ENCODE measurements at places on chromosomes 16 and 17.

GRCh38 chr17:61380836-61381525 lies 18.7 kb upstream of the TBX2 start:
- no peak for DNase-seq

DNA sequence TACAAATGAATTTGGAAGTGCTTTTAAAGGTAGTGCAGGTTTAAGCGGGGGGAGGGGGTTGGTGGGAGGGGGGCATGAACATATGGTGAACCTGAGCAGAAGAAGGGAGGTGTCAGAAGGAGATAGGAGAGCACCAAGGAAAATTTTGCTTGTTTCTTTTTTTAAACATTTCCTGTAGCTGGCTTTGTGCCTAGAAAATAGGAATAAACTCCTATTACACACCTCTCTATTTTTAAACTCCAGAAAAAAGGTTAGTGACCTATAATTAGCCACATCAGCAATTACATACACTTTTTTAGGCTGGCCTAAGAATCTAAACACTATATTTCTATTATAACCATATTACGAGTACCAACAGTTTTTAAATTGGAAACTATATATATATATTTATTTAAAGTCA lies 159.1 kb downstream of the SKAP1 start:
- DNase-seq = no peak

DNA sequence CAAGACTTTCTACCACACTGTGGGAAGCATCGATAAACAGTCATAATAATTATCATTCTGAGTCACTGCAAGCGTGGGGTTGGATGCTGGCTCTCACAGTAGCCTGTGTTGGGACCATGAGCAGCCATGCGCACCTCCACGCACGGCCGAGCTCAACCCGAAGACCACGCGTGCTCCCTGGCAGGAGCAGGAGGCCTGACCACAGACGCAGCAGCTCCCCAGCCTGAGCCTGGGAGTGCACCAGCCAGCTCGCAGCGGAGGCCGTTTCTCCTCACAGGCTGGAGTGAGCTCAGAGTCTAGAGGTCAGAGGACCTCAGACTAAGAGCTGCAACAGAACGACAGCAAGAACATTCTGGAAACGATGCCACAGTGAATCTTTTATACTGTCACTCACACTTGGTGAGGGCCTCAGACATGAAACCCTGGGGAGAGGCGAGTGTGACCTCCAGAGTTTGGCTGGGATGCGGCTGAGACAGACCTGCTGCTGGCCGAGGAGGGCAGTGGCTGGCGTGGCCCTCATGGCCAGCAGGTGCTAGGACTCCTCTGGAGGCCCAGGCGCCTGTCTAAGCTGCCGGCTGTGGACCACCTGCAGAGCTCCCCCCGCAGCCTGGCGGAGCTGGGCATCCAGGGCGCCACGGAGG lies 6.0 kb downstream of the NDUFAF8 start:
- no peak for DNase-seq

DNA sequence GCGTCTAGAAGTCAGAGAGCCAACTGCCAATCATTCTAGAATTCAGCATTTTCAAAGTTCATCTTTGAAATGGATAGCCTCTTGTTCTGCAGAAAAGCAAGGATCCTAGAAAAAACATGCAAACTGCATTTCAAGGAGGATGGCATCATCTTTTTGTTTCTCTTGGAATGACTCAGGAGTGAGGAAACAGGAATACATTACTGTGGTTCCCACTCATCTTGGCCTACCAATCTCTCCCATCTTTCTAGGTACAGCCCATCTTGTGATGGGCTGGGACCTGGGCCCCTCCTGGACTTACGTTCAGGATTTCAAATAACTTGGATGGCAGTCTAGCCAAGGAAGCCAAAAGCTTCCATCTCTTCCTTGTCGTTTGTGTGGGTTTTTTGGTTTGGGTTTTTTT lies 363.4 kb downstream of the CDH13 start:
- DNase-seq = no peak

- no peak for DNase-seq
Measured at GRCh38 chr16:86517033-86517432, 6.7 kb downstream of the FOXF1 start.

DNA sequence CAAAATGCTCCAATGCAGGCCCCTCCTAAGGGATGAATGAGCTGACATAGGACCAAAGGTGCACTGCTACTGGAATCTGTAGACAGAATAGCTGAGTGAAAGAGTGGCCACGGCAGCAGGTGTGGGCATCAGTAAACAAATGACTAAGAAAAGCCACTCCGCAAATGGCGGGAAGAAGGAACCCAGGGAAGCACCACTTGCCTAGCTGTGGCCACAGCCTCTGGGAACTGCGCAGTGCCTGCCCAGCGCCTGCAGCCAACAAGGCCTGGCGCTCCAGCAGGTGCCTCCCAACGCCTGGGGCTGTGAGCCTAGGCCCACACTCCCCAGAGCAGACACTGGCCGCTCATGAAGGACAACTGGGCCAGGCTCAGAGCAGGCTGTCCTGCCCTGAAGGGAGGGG lies 11.8 kb downstream of the PEMT start:
- no peak for DNase-seq

GRCh38 chr16:2774161-2774891 lies 2.8 kb downstream of the ELOB start:
- no peak for DNase-seq

GRCh38 chr17:64007838-64008282 lies 9.7 kb downstream of the PRR29 start:
- no peak for DNase-seq

DNA sequence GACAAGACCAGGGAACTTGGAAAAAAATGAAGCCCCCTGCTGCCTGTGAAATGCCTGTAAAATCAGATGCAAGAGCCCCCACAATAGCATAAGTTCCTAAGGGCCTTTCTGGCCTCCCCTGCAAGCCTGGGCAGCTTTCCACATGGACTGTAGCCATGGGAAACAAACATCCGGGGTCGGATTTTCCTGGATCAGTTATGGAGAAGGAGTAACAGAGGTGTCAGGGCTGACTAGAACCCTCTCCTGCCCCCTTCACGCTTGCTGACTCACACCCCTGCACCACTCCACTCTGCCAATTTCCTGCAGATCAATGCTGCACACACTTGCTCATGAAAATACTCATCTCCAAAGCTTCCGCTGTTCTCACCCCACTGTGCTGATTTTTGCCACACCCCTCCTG lies 258.6 kb downstream of the CBLN1 start:
- no peak for DNase-seq

GRCh38 chr16:64773184-64773583 lies 348.7 kb downstream of the CDH11 start:
- no peak for DNase-seq
